ENCODE measurements at places on chromosomes 13 and 19.

- no peak for DNase-seq
These were observed 1.3 kb upstream of the CNOT3 start for GRCh38 chr19:54136086-54136863.

GRCh38 chr13:48400850-48401291 lies 12.0 kb downstream of the LPAR6 start:
- DNase-seq, result no peak

DNA sequence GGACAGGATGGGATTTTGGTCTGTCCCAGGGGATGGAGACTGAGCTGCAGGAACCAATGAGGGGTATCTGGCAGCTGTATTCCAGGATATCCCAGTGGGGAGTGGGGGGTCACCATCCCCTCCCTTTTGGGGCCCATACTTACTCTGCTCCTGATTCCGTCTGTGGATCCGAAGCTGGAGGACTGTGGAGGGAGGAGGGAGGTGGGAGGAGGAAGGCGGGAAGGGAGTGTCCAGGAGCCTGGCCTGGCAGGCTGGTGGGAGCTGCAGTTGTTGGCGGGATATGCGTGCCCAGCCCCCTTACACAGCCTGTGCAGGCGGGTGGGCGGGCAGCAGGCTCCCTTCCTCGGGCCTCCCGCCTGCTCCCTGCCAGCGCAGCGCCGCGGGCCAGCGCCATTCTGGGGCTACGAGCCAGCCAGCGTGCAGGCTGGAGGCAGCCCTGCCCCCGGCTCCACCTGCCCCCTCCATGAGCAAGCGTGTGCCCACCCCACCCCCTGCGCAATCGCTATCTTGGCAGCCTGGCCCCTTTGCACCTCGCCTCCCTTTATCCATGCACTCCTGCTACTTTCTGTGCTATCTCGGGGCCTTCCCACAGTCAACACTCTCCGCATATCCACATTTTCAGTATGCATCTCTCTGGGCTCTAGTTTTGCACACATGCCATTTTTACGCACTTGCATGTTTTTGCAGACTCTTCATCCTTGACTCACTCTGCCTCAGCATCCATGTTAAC lies 2.8 kb downstream of the MAMSTR start:
- DNase-seq, result no peak

GRCh38 chr19:52028780-52029123 lies 573 bp upstream of the ZNF614 start:
- DNase-seq, result no peak
